ENCODE measurements at places on chromosomes 2 and 18. TPM values are rescaled to one million over a fixed set of nuclear protein-coding genes. Genes with fewer than 3 reads are reported as not detected.

Gene NEU2
- total RNA-seq = not detected

Gene SP140
- 0.40 TPM for total RNA-seq

Gene KLHL14
- total RNA-seq = not detected

Gene DNMT3A
- 14.8 TPM for total RNA-seq

Gene IL36G
- total RNA-seq = not detected

Gene CFAP221
- total RNA-seq = 0.37 TPM

Gene SCG2
- 4.0 TPM for total RNA-seq

Gene TCF23
- total RNA-seq = not detected

Gene NDUFB3
- 147 TPM for total RNA-seq

All from aortic smooth muscle cell (primary cell).